Stimulated activated naive B cell treated with anti-CD40 and anti-IgM and Interleukin-4, amounts not matched to agents 10 μg/mL and 1 μg/mL and 100 μg/mL, for 72 hours (primary cell): ENCODE measurements at places on chromosomes 6 and 20.

- no peak for DNase-seq
Observed at GRCh38 chr20:19936466-19937200, 80.5 kb upstream of the NAA20 start.

- no peak for DNase-seq
Observed at GRCh38 chr6:151027936-151028838, 162.7 kb downstream of the MTHFD1L start.

DNA sequence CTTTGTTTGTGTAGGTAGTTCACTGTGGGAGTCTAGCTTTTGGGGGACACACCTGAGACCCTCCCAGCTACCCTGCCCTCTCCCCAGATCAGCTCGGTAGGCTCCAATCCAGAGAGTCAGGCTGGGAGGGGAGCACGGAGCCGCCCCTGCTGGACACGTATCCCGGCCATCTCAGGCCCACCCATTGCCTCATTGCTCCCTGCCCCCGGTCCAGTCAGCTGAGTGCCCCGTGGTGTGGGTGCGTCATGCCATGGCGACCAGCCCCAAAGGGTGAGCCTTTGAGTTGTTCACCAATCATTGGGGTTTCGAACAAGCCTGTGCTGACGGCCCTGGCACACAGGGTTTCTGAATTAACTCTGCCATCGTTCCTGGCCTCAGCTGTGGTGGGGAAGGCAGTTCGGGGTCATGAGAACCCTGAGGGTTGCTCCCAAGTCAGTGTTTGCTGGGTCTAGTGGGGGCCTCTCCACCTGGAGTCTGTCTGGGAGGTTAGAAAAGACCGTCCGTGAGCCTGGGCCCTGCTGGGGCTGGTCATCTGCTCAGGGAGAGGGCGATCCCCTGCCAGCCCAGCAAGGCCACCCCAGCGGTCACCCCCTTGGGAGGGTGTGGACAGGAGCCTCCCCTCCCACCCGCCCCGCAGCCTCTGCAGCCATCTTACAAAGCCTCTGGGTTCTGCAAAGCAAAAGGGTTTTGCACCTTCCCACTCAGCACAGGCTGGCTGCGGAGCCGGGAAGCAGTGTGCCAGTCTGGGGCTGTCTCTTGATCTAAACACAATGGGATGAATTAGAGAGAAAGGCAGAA is 34.5 kb downstream of the NTSR1 start:
- no peak for DNase-seq

- no peak for DNase-seq
Observed at GRCh38 chr20:32078322-32078721, 26.3 kb downstream of the HCK start.

DNA sequence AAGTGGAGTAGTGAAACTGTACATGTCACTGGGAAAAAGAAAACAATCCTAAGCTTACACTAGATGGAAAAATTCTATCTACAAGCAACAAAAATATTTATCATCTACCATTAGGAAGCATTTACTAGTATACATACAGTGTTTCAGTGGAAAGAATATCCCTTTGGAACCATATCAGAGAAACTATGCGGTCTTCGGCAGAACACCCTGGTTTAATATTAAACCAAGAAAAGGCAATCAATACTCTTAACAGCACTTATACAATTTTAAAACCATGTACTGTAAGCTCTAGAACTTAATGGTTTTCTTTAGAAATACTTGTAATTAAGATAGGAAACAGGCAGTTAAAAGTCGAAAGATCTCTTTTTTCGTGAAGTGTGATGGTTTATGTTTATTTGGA is 32.3 kb downstream of the GCLC start:
- DNase-seq, result no peak

DNA sequence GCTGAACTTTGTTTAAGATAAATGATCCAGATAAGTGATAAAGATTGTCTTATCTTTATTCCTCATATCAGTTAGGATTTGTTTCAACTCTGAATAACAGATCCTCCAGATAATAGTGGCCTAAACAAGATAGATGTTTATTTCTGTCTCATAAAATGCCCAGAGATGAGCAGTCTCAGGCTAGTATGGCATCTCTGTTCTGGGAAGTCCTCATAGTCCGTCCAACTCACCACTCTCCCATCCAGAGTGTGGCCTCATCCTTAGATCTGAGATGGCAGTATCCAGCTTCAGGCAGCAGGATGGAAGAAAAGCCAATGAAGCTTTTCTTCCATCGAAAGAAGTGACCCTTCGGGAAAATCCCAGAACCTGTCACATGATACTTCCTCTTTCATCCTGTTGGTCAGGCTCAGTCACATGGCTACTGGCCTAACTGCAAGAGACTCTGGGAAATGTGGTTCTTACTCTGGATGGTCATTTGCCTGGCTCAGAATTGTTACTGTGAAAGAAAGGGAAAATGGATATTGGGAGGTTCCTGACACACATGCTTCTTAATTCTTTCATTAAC is 29.4 kb upstream of the TAGAP start:
- no peak for DNase-seq

DNA sequence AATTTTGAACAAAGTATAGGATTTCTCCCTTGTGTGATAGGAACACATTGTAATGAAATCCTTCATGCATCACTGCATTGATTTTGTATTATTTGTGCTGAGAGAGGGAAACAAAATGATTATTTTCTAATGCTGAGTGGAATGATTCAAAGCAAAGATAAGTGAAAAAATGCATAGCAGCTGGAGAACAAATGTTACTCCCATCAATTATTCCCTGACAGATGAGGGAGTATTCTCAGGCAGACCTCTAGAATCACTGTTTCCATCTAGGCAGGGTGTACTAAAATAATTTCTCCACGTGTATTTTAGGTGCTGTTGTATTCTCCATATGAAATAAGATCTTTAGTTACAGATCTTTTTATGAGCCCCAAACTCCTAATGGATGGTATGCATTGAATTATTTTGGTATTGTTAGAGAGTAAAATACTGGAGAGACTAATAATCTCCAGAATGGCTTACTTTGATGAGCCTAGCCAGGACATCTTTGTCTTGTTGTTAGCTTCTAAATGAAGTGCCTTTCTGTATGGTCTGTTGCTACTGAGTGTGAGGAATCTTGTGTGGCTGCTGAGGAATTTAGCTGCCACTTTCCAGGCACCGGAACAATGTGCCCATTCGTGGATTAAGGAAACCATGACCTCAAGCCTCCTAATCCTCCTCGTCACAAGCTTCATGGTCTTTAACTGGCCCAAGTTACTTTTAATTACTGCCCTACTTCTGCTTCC is 39.6 kb downstream of the RNF217 start:
- DNase-seq, result no peak

DNA sequence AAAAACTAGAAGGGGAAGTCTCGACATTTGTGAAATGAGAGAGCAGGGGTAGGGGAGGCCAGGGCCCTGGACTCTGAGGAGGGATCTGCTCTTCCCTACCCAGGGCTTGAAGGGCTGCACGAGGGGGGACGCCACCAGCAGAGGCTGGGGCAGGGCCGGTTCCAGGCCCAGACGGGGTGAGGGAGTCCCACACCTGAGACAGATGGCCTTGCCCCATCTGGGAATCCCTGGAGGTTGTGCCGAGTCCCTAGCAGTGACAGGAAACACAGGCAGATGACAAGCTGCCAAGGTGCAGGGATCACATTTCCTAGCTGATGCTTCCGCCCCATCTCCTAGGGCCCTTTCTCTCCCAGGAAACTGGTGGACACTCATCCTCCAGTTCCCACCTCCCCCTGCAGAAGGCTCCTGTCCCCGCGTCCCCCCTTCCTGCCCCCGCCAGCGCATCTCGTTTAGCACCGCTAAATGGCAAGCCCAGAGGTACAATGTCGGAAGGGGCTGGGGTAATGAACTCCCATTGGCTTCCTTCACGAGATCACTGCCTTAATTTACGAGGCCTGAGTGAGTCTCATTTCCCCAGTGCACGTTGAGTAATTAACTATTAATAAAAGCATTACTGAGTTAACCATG is 35.2 kb upstream of the CDH22 start:
- DNase-seq, result no peak
